ENCODE measurements at places on chromosomes 11 and 22.

DNA sequence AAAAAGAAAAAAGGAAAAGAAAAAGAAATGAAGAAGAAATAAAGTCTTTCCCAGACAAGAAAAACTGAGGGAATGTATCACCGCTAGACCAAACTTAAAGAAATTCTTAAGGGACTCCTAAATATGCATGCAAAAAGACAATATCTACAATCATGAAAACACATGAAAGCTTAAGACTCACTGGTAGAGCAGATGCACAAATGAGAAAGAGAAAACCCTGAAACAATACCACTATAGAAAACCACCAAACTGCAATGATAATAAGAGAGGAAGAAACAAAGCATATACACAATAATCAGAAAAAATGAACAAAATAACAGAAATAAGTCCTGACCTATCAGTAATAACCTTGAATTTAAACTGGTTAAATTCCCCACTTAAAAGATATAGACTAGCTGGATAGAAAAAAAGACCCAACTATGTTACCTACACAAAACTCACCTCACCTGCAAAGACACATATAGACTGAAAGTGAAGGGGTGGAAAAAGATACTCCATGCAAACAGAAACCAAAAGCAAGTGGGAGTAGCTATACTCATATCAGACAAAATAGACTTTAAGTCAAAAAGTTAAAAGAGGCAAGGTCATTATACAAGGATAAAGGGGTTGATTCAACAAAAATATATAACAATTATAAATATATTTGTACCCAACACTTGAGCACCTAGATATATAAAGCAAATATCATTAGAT lies 61.3 kb upstream of the NARS2 start:
- DNase-seq = no peak

DNA sequence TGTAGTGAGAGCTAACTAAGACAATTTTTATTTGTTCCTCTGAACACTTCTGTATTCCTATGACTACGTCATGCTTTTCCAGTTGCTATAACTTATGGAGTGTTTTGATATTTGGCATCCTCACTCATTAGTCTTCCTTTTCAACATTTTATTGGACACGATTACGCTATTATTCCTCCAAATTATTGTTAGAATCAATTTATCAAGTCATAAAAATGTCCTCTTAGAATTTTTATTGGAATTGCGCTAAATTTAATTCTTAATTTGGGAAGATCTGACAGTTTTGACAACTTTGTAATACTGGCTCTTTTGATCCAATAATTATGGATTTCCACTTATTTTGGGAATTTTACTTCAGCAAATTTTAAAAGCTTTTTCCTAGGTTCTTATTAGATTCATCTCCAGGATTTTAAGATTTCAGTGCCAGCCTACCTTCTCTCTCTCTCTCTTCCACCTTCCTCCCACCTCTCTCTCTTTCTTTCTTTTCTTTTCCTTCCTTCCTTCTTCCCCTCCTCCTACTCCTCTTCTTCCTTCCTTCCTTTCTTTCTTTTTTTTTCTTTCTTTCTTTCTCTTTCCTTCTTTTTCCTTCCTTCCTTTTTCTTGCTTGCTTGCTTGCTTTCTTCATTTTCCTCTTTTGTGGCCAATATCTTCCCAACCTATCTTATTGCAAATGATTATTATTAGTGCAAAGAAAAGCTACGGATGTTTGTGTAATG lies 50.8 kb downstream of the TST start:
- no peak for DNase-seq

DNA sequence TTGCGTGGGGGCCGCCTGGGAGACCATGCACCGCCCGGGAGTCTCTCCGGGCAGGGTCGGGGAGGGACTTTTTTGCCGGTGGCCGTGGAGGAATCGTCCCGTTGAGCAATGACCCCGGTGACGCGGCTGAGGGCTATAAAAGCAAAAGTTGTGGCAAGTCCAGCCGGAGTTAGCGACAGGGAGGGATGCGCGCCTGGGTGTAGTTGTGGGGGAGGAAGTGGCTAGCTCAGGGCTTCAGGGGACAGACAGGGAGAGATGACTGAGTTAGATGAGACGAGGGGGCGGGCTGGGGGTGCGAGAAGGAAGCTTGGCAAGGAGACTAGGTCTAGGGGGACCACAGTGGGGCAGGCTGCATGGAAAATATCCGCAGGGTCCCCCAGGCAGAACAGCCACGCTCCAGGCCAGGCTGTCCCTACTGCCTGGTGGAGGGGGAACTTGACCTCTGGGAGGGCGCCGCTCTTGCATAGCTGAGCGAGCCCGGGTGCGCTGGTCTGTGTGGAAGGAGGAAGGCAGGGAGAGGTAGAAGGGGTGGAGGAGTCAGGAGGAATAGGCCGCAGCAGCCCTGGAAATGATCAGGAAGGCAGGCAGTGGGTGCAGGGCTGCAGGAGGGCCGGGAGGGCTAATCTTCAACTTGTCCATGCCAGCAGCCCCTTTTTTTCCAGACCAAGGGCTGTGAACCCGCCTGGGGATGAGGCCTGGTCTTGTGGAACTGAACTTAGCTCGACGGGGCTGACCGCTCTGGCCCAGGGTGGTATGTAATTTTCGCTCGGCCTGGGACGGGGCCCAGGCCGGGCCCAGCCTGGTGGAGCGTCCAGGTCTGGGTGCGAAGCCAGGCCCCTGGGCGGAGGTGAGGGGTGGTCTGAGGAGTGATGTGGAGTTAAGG lies at the start of gene NEAT1:
Gene NEAT1 (plus strand): TSS at position 166 of the 883 bp plus-strand sequence.
- DNase-seq = peak; percentile 80

- no peak for DNase-seq
Measured at GRCh38 chr11:72569966-72570892, 104.0 kb downstream of the PDE2A start.

- DNase-seq = no peak
Measured at GRCh38 chr22:24994070-24994763, 41.7 kb downstream of the KIAA1671 start.

DNA sequence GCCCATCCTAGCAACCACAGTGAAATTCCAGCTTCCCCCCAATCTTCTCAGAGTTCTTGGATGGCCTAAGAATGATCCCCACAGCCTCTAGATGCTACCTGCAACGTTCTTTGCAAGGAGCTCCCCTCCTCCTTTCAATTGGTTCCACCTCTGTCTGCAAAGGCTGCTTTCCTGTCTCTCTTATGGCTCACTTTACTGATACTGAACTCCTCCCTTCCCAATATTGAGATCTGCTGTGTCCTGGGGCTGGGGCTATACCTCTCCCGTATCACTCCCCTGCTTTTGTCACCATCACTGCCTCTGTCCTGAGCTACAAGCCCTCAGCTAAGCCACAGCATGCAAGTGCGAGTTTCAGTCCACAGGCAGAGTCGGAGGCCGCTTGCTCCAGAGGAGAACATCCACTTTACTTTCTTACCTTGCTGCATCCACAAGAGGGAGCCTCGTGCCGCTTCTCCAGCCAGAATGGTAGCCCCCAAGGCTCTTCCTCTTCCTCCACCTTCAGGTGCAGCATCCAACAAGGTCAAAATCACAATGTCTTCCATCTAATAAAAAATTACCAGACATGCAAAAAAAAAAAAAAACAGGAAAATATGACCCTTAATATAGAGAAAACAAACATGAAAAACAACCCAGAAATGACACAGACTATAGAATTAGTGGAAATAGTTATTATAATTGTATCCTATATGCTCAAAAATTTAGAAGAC lies 48.6 kb upstream of the TMEM45B start:
- peak; percentile 54 for DNase-seq

DNA sequence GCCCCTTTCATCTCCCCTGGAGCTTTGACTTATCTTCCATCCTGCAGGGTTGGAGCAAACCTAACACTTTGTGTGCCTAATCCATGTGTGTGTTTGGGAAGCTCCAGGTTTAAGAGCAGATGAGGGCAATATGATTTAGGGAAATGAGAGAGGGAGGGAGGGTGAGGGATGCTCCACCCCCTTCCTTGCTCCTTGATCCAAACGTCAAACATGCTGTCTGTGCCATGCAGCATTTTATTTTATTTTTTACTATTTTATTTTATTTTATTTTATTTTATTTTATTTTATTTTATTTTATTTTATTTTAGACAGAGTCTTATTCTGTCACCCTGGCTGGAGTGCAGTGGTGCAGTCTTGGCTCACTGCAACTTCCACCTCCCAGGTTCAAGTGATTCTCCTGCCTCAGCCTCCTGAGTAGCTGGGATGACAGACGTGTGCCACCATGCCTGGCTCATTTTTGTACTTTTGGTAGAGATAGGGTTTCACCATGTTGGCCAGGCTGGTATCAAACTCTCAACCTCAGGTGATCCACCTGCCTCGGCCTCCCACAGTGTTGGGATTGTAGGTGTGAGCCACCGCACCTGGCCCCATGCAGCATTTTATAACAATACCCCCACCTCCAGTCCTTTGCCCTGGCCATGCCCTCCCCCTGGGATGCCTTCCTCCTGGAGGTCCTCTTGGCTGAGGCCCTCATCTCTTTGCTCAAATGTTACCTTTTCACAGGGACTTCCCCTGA lies 52.6 kb upstream of the CRYBB3 start:
- no peak for DNase-seq

- DNase-seq = no peak
Measured at GRCh38 chr22:36180038-36180880, 19.7 kb upstream of the APOL3 start.

All from GF-D8 (cell line).